ENCODE measurements at places on chromosomes 13 and 19.

- no peak for DNase-seq
Observed at GRCh38 chr13:67651908-67652465, 421.9 kb upstream of the PCDH9 start.

DNA sequence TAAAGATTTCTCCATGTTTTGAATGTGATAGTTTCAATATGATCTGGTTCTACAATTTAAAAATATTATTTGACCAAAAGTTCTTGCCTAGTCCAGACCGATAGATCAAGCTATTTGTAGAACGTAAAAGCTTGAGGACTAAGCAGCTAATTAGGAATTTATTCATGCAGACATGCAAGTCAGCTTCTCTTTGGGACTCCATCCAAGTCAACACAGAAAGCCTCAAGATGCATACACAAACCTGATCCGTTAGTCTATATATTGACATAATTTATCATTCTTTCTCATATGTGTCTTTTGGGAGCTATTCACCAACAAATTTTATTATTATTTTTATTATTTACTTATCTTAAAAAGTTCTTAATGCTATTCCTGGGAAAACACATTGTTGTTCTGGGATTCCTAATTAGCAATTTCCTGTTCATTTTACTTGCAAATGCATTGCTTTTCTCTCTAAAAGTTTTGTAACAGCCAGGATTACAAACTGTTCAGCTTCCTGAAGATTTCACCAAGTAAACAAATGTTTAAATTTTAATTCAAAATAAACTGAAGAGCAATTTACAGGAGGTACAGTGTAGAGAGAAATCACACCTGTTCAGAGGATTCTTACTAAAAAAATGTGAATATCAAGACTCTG, 375.3 kb downstream of the GPC5 start:
- DNase-seq: no peak

GRCh38 chr19:5394551-5395505, 54.2 kb upstream of the PTPRS start:
- no peak for DNase-seq

- peak; percentile 52 for DNase-seq
Observed at GRCh38 chr19:11421371-11422098, 2.4 kb upstream of the RGL3 start.

DNA sequence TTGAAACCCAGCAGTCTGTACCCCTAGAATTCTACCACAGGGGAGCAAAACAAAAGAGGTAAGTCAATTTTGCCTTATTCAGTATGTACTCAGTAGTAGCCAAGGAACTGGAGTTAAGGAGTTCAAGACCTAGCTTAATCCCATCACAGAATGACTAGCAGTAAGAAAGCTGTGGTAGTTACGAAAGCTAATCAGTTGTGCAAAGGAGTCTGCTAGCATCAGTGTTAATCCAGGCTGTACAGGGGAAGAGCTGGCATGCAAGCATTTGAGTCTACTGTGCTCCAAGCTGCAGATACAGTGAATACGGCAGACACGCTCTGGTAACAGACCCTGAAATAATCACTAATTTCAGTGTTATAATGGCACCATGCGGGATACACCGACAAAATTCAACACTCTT, 4.7 kb downstream of the DNMT1 start:
- DNase-seq: no peak

- no peak for DNase-seq
Observed at GRCh38 chr13:29934531-29935308, 84.3 kb upstream of the UBL3 start.

DNA sequence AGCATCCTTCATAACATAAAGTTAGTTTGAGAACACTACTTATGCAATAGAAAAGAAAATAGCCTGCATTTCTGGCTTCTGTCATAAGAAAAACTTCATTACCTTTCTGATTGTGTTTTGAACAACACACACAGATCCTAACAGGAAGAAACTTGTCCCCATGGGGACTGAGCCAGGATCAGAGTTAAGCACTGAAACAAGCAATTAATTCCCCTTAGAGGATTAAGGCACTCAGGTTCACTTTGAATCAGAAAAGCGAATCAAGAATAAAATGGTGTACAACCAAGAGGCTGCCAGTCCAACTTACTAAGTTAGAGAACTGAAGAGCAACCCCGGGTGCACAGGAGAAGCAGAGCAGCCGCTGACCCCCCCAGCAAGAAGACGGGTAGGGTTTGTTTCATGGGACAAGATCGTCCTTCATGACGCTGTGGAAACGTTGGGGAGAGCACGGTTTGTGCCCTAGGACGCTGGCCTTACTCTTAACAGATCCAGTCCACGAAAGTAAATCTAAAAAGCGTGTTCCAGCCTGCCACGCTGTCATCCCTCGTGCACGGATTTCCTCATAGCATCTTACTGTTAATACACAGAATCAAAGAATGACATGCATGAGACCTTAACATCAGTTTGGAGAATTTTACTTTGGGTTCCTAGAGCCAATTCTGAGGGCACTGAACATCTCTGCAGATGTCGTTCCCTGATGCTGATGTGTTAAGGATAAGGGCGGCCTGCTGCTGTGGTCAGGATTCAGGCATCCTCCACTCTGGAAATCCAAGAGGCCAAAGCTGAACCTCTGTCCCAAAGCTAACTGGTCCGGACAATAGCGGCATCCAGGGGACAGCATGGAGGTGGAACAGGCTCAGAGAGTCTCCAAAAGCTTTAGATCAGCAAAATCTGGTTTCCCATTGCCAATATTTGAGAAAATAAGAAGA, 46.4 kb downstream of the GGACT start:
- no peak for DNase-seq

DNA sequence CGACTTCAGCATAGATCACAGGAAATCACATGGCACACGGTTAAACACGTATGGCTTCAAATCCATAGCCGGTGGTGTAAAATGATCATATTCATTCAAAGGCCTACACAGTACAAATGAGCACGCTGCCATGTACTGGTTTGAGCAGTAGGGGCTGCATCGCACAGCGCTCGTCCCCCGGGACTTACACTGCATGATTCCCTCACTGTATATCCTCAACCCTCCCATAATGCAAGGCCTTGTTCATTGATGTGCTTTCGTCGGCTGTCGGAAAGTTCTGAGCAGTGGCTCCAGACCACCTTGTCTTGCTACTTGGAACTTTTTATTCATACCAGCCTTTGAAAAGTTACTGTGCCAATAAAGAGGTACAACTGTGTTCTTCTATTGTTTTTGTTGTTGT, 578.2 kb downstream of the MYO16 start:
- no peak for DNase-seq

GRCh38 chr13:50936679-50937078, 27.1 kb downstream of the RNASEH2B start:
- no peak for DNase-seq

- no peak for DNase-seq
Observed at GRCh38 chr13:74197677-74198429, 63.6 kb upstream of the KLF12 start.

DNA sequence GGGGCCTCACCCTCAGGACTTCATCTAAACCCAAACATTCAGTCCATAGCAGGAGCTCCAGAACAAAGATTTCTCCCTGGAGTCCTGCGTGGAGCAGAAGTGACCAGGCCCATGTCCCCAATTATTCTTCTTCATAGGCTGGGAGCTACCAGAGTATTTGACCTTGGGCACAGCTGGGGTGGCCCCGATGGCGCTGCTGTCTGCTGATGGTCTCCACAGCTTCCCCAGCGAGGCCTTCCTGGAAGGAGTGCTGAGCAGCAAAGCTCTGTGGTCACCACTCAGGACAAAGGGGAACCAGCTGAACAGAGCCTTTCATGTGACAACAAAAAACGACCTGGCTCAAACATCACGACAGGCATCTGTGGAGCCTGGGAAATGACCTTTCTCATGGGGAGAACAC, 62.7 kb upstream of the ARGLU1 start:
- DNase-seq: no peak

GRCh38 chr13:59479629-59480028, 684.1 kb downstream of the DIAPH3 start:
- DNase-seq: no peak

GRCh38 chr13:49869519-49869918, 66.6 kb downstream of the SPRYD7 start:
- no peak for DNase-seq

DNA sequence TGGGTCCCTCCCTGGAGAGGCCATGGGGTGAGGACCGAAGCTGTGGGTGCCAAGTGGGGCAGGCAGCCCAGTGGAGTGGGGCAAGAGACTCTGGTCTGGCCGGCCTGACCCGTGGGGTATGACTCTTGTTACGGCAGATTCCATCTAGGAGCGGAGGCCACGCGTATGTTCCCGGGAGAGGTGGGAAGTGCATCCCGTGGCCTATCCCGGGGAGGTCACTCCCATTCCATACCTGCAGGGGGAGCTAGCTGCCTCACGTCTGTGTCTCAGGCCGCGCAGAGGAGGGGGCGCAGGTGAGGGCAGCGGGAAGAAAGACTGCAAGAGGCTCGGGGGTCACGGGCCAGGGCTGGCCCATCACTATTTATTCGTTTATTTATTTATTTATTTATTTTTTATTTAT, 4.9 kb downstream of the CSNK1G2 start:
- no peak for DNase-seq

DNA sequence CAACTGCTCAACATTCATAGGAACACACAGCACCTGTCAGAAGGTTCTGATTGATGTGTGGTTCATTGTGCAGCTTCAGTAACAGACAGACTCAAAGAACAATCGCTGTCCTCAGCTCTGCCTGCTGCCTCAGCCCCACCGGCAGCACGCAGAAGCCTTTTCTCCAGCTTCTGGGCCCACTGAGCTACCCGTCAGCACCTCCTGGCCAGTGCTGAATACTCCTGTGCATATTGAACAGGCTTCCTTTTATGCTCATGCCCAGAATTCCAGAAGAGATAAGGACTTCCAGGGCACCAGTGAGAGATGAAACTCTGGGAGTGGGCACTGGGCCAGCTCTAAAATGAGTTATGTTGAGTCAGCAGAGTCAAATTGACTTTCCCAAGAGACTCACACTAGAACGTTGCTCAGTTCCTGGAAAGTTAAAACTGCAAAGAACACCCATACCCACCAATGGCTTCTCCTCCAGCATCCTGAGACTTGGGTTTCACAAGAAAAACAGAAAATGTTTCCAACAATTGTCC, 119.3 kb downstream of the COL4A1 start:
- DNase-seq: no peak

GRCh38 chr13:30156270-30156669, 151.1 kb downstream of the KATNAL1 start:
- no peak for DNase-seq

DNA sequence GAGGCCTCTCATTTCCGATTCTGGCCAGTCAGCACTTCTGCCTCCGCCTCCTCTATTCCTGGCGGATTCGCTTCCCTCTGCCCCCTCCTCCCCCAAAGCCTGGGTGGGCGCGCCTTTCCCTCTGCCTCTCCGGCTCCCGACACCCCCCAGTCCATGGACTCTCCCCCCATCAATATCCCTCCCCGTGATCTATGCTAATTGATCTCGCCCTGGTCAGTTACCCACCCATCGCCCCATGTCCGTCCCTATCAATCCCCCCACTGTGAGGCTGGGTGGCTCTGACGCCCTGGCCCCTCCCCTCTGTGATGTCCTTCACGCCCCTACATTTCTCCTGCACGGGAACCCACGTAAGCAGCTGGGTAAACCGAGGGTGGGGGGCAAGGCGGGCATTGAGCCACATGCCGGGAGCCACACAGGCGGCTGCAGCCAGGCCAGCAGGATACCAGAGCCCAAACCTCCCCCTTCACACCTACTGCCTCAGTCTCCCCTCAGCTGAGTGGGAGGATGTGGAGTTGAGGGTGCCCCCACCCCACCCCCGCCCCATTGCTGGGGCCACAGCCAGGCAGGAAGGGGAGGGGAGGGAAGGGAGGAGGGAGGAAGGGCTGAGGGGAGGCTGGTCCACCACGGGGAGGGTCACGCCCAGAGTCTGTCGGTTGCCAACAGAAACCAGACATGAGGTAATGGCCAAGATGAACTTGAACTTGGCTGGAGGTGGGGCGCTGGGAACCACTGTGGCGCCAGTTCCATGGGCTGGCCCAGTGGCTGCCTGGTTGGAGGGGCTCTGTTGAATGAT, 21.0 kb downstream of the SMIM24 start:
- no peak for DNase-seq

Data from stimulated activated CD8-positive, alpha-beta memory T cell treated with anti-CD3 and anti-CD28 coated beads, Interleukin-2, amount 100 ng/mL, for 48 hours (primary cell).